NCI-H1105 (cell line): ENCODE measurements at places on chromosomes 4 and X.

DNA sequence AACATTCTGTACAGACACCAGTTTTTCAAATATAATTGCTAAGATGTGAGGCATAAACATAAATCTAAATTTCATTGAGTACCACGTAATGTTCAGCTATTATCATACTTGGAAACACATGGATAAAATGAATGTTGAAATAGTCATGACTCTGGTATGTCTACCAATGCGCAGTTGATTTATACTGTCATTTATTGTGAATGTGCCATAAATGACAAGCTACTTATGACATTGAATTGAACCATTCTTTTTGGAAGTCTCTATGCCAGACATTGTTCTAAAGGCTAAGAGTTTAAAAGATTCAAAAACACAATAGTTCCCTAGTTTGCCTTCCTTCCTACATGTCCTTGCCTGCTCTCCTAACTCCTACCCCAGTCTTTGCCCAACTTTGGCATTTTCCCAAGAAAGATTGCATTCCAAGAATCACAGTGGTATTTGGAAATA is 96.6 kb upstream of the DMD start:
- DNase-seq, result no peak

DNA sequence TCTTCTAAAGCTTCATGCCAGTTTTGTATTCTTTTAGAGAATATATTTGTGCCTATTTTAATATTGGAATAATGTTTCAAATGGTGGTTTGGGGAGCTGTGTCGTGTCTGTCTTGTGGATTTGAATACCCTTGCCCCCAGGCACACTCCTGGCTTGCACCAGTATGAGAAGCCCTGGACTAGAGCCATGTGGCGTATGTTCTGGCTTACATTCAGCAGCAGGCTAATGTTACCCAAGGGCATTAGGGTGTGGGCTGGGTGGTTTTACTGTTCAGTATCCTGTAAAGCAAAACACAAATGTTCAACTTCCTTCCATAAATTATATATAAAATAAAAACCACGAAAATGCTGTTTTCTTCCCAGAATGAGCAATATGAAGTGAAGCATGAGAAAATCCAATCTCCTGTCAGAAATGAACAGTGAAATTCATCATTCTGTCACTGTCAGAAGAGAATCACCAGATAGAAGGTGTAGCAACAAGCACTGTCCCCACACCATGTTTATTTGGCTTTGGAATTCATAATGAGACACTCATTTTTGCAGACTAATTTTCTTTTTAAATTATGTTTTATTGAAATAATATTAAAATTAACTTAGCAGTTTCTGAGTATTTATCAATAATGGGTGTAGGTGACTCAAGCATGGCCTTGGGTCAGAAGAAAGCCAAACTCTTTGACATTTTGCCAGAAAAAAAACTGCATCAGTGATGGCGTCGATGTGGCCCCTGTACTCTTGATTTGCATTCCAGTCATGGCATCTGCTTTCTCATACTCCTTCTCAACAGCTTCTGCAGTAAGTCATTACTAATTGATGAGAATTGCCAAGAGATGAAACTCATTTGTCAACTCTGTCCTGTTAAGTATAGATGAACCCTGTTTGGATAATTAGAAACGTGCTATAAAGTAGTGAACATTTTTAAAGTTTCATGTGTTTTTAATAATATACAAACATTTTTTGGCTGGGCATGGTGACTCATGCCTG is 43.8 kb downstream of the WWC2 start:
- no peak for DNase-seq

- no peak for DNase-seq
Observed at GRCh38 chr4:74541667-74542066, 96.7 kb downstream of the AREG start.

DNA sequence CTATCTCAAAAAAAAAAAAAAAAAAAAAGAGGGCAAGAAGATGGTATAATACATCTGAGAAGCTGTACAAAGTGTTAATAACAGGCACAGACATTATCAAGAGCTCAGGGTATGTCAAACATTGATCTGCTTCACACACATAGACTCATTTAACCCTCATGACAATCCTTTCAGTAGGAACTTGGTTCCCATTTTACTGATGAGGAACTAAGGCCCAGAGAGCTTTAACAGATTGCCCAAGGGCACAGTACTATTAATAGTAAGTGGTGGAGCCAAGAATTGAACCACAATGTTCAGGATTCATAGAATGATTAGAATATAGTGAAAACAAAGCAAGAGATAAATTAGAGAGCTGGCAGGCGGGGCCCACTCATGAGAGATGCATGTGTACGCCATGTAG is 154.4 kb downstream of the EFHC2 start:
- no peak for DNase-seq

- DNase-seq, result no peak
Observed at GRCh38 chr4:75723163-75724065, 963 bp upstream of the USO1 start.

DNA sequence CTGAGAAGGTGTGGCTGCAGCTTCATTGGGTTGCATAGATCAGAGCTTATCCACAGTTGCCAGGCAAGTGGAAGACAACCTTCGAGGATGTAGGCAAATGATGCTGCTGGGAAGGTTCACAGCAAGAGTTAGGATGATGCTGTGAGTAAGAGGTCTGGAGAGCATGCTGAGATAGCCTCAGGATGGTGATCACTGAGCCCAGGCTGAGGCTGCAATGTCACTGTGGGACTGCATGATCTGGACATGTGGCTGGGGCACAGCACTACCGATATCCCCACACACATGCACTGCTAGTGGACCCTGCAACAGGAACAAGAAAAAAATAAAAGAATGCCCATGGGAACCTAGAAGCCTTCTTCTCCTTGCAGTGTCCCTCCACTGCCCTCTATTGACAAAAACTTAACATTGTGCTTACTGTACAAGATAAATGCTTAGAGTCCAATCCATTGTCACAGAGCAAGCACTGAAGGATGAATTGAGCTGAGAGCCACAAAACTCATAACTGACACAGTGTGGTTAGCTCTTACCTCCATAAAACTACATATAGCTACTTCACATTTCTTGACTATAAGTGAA is 105.6 kb downstream of the CNKSR2 start:
- DNase-seq, result peak; percentile 30

DNA sequence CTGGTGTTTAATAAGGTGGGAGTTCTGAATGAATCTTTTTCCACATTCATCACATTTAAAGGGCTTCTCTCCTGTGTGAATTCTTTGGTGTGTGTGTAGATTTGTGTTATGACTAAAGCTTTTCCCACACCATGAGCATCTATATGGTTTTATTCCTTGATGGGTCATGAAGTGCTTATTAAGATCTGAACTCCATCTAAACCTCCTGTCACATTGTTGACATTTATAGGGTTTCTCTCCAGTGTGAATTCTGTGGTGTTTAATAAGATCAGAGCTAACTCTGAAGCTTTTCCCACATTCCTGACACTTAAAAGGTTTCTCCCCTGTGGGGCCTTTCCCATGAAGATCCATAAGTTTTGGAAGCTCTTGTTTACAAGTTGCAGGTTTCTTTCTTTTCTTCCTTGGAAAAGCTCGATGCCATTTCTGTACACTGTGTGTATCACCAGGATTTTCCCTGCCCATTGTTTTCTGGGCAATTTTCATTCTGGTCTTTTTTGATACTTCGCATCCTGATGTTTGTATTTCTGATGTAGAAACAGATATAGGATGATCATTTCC is 21.9 kb upstream of the ETDC start:
- DNase-seq, result no peak

DNA sequence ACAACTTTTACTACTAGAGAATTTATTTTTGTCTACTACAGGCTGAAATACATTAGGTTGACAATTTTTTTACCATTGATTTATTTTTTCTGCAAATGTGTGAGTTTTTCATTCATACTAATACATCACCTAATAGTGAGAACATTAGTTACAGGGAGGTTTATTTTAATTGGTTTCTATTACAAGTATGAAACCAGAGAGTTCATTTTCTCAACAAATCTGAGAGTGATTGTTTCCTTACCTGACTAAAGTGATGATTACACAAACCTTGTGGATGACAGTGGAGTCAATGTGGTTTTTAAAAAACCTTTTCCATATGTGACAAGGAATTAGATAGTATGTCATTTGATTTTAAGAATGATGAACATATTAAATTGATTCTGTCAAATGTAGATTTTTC is 227.4 kb downstream of the PALLD start:
- no peak for DNase-seq

DNA sequence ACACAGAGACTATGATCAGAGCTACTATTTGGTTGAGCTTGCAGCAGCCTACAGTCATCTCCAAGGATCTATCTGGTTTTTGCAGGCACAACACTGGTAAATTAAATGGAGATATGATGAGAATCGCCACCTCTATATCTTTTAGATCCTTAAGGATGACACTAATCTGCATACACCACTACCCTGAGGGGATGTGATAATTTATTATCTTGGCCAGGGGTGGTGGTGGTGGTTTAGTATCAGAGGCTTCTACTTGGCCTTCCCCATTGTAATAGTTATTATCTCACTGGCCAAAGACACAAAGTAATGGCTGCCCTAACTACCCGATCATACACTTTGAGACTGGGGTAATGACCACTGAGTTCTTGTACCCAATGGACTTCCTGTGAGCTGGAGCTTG is 21.2 kb downstream of the CCDC160 start:
- DNase-seq, result no peak

DNA sequence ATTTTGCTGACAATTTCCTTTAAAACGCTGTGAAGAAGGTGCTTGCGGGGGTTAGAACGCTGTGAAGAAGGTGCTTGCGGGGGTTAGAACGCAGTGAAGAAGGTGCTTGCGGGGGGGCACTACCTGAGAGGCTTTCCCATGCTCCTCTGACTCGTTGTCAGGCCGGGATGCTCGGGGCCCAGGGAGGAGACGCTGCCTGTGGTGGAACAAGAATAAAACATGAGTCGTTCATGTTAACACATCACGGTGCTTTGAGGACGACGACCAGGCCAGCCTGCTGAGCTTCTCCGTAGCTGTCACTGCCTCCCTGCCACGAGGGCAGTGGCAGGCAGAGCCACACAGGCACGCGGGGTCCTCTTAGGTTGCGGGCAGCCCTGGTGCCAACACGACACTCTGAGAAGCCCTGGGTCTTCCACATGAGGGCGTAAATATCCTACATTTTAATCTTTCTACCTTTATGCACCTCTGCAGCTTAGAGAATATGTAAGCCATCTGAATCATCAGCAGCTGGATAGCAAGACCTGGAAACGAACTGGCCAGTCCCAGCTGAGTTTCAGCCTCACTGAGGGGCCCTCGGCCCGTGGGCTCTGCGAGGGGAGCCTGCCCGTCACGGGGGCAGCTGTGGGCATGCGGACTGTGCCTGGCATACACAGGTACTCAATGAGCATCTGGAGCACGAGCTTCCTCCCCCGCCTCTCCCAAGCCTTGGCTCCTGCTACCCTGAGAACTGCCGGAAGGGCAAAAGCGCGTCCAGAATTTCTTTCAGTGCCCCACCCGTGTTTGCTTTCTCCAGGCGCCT is 47.0 kb downstream of the FGFRL1 start:
- no peak for DNase-seq

DNA sequence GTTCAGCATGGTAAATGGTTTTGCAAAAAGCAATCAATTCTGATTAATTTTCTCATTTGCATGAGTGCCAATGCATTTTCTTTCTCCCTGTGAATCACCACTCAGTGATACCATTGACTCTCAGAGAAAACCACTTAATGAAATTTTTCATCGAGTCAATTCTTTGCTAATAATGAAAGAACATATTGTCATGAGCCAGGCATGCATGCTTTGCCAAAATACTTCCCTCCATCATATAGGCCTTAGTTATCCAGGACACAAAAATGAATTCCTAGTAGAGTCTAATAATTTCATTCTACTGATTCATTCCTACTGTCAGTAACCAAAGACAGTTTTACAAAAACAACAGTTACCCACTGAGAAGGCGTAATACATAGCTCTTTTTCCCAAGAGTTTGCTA is 680.0 kb downstream of the TRIML1 start:
- no peak for DNase-seq

- no peak for DNase-seq
Observed at GRCh38 chr4:158496030-158496741, 25.5 kb upstream of the RXFP1 start.

GRCh38 chr4:164212714-164213113 is 541.2 kb upstream of the SMIM31 start:
- no peak for DNase-seq

DNA sequence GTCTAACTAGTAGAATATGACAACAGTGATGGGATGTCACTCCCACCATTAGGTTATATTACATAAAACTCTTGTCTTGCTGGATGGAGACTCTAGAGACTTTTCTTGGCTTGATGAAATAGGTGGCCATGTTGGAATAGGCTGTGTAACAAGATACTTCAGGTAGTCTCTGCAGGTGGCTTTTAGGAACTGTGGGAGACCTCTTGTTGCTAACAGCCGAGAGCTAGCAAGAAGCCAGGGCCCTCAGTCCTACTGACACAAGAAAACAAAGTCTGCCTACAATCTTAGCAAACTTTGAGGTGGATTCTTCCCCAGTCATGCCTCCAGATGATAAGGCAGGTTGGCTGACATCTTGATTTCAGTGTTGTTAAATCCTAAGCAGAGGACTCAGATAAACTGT is 72.5 kb downstream of the GNL3L start:
- no peak for DNase-seq

DNA sequence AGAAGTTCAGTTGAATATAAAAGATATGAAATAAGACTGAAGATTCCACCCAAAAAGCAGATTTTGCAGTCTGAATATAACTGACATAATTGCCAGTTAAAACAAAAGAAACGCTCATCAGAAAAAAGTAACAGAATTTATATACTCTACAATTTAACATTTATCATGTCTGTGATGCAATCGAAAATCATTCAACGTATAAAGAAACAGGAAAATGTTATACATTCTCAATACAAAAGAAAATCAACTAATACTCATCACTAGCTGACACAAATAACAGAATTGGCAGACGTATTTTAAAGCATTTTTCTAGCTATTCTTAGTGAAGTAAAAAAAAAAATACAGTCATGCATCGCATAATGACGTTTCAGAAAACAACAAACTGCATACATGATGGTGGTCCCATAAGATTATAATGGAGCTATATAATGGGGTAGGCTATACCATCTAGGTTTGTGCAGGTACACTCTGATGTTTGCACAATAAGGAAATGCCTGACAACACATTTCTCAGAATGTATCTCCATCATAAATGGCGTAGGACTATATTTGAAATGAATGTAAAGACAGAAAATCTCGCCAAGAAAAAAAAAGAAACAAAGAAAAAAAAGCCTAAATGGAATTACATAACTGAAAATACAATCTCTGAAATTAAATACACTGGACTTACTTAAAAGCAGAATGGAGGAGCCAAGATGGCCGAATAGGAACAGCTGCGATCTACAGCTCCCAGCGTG is 34.3 kb downstream of the OR13H1 start:
- DNase-seq, result peak; percentile 7

DNA sequence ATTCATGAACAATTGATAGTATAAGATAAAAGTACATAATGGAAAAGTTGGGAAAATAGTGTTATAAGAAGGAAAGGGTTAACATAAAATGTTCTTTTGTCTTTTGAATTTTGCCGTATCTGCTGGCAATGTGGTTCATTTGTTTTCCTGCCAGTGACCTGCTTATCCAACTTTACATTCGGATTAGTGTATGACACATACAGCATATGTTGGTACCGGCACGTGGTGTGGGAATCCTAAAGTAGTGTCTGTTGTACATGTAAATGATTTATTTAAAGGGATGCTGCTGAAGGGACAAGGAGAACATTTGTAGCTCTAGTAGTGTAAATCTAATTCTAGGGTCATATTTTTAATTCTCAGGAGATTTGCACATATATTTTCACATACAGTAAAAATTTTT is 11.5 kb downstream of the RAB9A start:
- DNase-seq, result no peak
